ENCODE measurements at places on chromosomes 5 and 9.

GRCh38 chr9:98254228-98255060, 1.0 kb downstream of the TBC1D2 start:
- DNase-seq = no peak

GRCh38 chr5:110853267-110853666, 114.5 kb downstream of the SLC25A46 start:
- DNase-seq = no peak

DNA sequence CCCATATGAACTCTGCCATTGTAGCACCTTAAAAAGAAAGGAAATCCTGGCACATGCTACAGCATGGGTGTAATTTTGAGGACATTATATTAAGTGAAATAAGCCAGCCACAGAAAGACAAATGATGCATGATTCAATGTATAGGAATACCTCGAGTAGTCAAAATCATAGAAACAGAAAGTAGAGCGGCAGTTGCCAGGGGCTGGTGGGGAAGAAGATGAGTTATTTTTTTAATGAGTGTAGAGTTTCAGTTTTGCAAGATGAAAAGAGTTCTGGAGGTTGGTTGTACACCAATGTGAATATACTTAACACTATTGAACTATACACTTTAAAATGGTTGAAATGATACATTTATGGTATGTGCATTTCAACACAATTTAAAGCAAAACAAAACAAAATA, 133.0 kb downstream of the ZDHHC21 start:
- no peak for DNase-seq

DNA sequence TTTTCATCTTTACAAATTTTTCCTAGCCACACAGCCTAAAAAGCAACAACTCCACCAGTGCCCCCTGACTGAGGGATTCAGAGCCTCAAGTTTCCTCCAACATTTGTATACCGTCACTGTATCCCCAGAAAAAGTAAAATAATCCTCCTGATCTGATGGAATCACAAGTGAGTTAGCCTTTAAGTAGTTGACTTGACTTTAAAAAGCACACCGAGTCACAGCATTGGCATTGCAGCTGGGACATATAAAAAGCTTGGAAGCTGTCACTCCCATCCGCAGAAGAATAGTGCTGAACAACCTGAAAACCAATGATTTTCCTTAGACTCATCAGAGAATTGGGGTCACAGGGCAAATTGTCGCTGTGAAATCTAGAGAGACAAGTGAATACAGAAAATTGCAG, 41.6 kb upstream of the FBN2 start:
- no peak for DNase-seq

DNA sequence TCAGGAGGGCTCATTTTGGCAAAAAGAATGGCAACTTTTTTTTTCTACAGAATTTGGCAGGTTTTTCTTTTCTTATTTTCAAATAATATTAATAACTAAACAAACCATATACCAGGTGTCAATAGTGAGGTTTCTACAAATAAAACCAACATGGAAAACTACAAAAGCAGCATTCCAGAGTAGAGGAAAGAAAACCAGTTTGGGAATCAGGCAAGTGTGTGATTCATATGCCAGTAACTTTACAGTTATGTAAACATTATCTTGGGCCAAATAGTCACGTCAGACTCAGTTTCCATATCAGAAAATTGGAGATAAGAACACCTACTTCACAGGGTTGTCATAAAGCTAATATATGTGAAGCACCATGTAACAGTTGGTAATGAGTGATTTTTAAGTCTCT, 51.7 kb downstream of the FBXW11 start:
- DNase-seq = no peak

- no peak for DNase-seq
Observed at GRCh38 chr5:158977642-158978041, 122.1 kb downstream of the EBF1 start.

DNA sequence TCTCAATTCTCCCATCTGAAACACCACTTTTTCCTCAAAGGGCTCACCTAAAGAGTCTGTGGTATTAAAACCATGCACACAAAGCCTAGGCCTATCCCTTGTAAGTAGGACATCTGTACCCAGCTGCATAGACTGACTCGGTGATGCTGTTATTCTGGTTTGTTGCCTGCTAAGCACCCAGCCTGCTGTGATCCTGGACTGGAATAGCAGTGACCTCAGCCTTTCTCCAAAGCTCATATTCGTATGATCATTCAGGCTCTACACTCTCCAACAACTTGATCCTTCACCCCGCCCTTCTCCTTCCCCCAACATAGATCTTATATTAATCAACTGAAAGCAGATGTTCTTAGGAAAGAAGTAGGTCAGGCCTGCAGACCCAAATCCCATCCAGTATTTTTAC, 81.4 kb upstream of the WWC1 start:
- DNase-seq = no peak

DNA sequence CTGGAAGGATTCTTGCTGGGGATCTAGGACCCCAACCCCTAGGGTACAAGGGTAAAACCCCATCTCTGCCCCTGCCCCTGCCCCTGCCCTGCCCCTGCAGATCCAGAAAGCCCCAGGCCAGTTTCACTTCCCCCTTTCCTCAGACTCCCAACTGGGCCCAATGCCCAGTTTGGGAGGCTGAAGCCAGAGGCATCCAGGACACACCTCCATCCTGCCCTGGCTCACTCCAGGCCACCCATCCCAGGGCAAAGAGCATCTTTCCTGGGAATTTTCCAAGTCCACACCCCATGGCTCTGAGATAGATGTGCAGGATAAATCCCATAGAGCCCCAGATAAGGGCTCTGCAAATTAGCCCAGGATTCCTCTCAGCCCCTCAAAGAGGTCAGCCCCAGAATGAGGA, 17.4 kb downstream of the CNTFR start:
- DNase-seq = no peak

DNA sequence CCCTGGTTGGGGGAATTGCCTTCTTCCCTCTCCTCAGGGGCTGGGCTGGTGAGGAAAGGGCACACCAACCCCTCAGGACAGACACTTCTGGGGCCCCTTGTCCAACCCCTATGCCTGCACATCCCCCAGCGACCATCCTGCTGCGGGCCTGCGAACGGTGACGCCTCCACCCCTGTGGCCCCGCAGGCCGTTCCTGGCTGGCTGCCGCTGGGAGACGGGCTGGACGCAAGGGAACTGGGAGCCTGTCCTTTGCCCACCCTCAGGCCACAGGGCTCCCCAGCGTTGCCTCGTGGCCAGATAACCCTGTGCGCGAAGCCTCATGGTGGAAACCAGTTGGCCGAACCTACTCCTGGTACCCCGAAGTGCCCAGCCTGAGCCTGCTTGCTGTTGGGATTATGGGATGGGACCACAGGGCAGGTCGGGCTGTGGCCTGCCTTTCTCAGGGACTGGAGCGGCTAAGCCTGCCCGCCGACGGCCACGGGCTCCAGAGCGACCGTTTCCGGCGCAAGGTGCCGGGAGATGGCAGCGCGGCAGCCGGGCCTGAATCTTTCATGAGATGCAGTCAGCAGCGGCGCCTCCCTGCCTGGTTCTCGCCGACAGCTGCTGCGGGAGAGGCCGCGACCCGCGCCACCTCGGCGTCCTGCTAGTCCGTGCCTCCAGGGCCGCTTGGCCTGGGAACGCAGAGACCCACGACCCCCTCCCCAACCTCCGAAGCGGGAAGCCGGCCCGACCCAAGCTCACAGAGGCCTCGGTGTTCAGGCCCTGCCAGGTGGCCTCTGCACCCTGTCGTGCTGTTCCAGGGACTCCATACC, 6.5 kb upstream of the PITX1 start:
- DNase-seq = no peak

DNA sequence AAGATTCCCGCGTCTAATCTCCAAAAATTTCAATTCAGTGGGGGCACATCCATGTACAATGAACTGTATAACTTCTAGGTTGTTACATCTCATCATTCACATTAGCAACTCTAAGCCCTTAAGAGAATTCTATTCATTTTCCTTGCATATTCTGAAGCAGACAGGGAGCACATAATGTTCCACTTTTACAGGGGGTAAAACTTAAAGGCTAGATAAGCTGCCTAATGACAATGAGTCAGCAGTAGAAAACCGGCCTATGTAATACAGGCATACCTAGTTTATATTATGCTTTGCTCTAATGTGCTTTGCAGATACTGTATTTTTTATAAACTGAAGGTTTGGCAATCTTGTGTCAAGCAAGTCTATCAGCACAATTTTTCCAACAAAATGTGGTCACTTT, 40.4 kb downstream of the PTAR1 start:
- DNase-seq = no peak

- DNase-seq = no peak
Observed at GRCh38 chr9:71121275-71122021, at the start of gene TRPM3. TRPM3 (minus strand) TSS chr9:71121621; CDS start chr9:71121354, 267 bp downstream.

GRCh38 chr9:132572921-132573320, 9.5 kb upstream of the BARHL1 start:
- DNase-seq = no peak

DNA sequence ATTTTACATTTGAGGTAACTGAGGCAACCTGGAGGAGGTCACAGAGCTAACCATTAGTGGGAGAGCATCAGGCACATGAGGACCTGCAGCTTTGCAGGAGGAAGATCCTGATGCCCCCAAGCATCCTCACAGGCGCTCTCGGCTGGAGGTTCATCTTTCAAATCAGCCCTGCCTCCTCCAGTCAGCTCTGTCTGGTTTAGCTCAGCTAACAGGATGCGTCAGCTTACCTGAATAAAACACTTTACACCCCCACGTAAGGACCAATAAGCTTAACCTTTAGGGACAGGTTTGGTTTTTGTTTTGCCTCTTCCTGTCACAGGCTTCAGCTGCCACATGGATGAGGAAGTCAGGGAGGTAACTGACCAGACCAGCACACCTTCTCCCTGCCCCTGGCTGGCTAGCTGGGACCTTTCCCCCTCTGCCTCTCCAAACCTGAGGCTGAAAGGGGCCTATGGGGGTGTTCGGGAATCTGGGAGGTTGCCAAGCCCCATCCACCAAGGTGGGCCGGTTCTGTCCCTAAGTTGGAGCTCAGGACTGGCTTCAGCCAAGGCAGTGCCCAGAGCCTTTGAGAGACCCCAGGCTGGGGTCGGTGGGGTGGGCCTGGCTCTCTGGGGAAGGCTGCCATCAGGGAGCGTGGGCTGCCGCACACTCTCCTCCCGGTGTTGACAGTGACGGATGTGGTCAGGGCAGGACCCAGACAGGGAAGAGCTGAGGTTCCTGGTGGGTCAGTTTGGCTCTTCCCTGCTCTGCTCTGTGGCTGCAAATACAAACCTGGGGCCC, 20.0 kb upstream of the FCN1 start:
- no peak for DNase-seq

DNA sequence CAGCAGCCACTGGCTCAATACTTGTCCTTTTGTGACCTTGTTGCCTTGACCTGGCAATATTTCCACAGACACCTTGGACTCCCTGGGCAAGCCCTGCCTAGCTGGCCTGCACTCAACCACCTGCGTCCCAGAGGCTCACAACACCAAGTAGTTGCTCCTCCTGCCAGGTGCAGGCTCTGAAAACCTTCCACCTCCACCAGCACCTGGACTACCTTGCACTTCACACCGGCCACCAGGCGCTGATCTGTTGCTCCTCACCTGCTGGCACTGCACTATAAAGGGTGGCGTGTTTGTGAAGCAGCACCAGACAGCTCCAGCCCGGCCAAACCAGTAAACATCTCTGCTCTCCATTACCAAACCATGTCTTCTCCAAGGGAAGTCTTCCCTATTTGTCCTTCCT, 997.7 kb downstream of the PTPRD start:
- no peak for DNase-seq

- DNase-seq = no peak
Observed at GRCh38 chr9:91047993-91048607, 246.5 kb downstream of the SYK start.

DNA sequence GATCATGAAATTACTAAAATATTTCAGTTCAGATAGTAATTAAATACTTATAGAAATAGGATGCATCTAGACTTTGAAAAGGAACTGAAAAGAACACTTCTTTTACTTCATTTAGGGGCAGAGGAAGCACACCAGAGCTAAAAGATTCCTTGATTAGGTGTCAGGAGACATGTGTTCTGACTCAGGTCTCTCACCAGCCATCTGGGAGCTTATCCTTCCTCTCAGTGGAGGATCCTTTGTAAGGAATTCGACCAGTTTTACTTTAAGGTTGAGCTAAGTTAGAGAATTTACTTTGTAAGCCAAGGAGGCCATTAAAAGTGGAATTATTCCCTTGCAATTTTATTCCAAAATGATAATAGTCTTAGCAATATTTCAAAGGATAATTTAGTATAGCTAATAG, 16.7 kb downstream of the VCAN start:
- DNase-seq = no peak

GRCh38 chr9:21095561-21095960, 17.8 kb upstream of the IFNB1 start:
- no peak for DNase-seq

- no peak for DNase-seq
Observed at GRCh38 chr5:68196876-68197275, 18.7 kb upstream of the PIK3R1 start.
